ENCODE measurements at places on chromosomes 6 and 20. TPM values are rescaled to one million over a fixed set of nuclear protein-coding genes. Genes with fewer than 3 reads are reported as not detected.

The FAM184A gene
- total RNA-seq = 0.17 TPM

GRCh38 chr6:41502917-41503671 lies 43.1 kb upstream of the FOXP4 start:
- no peak for DNase-seq

- DNase-seq = no peak
These were observed 17.7 kb upstream of the MAP3K7 start for GRCh38 chr6:90604546-90604945.

DNA sequence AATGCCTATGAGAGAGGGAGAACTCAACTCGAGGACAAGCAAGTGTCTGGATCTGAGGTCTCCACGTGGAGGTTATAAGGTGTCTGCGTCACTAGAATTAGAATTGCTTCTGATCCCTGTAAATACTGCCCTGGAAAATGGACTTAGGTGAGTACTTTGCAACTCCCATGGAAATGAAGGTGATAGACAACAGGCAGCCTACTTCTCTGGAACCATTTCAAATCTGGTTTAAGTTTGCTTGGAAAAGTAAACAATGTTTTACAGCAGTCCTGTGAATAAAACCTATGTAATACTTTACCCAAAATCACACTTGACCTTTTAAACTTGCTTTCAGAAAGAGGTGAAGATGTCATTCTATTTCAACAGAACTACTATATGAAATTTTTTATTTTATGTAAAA lies 70.1 kb upstream of the TENT5A start:
- no peak for DNase-seq

DNA sequence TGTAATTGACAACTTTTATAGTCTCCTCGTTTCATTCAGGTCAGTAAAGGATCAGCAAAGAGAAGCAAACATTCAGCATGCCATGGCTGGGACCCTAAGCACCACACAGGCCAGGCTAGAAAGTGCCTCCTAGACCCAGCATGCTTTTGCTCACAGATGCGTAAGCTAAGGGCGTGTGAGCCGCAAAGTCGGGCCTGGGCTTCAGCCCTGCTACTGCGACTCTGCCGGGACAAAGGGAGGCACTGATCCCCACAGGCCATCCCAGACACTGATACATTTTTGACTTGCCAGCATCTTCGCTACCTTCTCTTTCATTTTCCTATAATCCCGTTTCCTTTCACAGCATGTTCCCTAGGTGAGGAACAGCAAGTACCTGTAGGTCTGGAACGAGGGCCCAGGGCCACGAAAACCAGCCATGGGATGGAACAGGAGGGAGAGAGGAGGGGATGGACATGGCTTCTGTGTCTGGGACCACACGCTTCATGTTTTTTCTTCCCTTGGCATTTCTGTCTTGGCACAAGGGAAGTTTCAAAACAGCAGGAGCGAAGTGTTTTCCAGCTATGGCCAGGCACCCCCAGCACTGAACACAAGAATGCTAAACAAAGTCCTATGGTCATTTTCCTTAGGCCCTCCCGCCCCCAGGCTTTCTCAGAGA lies 42.6 kb downstream of the IRF4 start:
- no peak for DNase-seq

DNA sequence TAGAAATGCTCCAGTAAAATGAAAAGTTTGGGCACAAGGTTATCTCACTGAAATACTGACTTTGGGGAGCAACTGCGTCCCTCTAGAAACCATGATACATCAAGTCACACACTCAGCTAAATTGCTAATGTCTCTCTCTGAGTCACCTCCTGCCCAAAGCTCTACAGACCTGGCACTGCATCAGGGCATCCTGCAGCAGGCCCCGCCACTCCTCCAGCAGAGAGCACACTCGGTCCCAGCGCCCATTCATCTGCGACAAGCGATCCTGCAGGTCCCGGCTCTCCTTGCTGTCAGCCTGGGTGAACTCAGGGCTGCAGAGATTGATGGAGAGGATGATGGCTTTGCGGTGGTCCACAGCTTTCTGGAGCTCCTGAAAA lies 329.0 kb downstream of the ESR1 start:
- peak; percentile 43 for DNase-seq

DNA sequence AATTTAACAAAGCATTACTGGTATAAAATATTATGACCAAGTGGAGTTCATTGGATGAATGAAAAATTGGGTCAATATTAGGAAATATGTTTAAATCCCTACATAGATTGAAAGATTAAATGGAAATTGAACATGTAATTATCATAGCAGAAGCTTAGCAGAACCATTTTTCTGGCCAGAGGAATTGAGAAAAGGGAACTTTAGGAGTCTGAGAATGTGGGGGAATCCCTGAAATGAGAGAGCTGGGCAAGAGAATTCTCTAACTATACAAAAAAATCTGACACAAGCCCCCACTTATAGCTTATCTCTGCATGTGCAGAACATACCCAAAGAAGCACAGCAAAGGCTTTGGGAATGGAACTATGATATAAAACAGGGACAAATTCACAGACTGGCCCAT lies 67.4 kb upstream of the ARHGAP18 start:
- no peak for DNase-seq

DNA sequence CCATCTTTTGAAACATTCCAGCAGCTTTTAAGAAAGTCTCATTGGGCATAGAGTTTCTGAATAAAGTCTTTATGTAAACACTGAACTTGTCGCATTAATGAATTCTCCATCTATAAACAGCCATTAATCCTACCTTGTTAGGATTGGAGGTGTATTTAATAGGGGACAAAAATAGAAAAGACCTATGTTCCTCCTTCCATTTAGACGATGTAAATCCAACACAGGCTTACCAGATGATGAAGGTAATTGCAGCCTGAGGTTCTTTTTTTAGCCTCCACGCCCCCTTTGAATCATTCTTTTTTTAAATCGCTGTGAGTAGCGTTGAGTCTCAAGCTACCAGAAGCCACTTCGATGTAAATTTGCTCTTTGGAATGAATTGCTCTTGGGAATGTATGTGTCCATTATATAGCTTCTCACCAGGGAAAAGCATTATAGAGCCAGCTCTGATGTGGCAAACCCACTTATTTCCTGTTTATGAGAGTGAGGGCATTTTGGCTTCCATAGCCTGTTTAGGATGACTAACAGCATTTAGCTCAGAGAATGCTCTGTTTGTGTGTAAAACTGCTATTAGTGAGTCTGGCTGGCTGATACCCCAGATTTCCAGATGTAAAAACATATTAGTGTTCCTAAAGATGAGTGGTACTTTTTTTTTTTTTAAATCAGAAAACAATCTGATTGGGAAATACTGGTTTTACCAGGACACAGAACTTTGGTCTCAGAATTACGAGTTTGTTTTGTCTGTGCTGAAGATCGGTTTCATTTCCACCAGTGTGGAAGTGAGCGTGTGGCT lies 74.9 kb upstream of the CLDN20 start:
- peak; percentile 95 for DNase-seq

All from dermis blood vessel endothelial cell (primary cell).